Endodermal cell (in vitro differentiated cells): ENCODE measurements at places on chromosomes 11 and 22.

GRCh38 chr22:50516891-50517290 lies 8.5 kb downstream of the SCO2 start:
- no peak for DNase-seq

GRCh38 chr11:73402834-73403185 lies 26.6 kb downstream of the RELT start:
- DNase-seq, result peak; percentile 60

- DNase-seq, result no peak
Measured at GRCh38 chr11:85137597-85137996, 489.5 kb downstream of the DLG2 start.

- DNase-seq, result no peak
Measured at GRCh38 chr11:76302996-76303395, 77.9 kb downstream of the THAP12 start.
